ENCODE measurements at places on chromosomes 16 and 17. TPM values are rescaled to one million over a fixed set of nuclear protein-coding genes. Genes with fewer than 3 reads are reported as not detected.

Gene RNF222
- not detected for total RNA-seq

DNA sequence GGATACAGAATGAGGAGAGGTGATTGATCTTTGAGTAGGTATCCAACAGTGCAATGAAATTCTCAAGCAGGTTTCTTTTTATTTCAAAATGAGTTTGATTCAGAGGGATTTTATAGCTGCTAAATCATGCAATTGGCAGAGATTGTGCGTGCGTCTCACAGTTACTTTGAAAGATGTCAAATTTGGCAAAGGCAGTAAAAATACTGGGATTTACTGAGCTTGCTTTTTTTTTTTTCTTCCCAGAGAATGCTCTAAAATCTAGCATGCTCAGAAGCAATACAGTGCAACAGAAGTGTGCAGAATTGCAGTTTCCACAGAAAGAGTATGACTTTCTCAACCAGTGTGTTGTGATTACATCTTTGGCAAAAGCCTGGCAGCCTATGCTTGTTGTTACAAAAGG, 410.7 kb upstream of the GOT2 start:
- no peak for DNase-seq
- no peaks in the 10 kb centered on the region for H3K27me3 ChIP-seq
- H3K4me3 ChIP-seq, result no peak overlapping the region
- no peaks in the 10 kb centered on the region for H3K4me1 ChIP-seq
- H3K36me3 ChIP-seq, result no peaks in the 10 kb centered on the region

Gene KRTAP2-3
- total RNA-seq, result not detected

Gene SLC46A1
- 20.2 TPM for total RNA-seq

- H3K4me3 ChIP-seq, result no peak overlapping the region
- H3K4me1 ChIP-seq, result no peaks in the 10 kb centered on the region
- no peaks in the 10 kb centered on the region for H3K27me3 ChIP-seq
- no peaks in the 10 kb centered on the region for H3K36me3 ChIP-seq
Observed at GRCh38 chr16:48833461-48833860, 223.5 kb upstream of the N4BP1 start.

Gene LITAFD
- total RNA-seq, result not detected

DNA sequence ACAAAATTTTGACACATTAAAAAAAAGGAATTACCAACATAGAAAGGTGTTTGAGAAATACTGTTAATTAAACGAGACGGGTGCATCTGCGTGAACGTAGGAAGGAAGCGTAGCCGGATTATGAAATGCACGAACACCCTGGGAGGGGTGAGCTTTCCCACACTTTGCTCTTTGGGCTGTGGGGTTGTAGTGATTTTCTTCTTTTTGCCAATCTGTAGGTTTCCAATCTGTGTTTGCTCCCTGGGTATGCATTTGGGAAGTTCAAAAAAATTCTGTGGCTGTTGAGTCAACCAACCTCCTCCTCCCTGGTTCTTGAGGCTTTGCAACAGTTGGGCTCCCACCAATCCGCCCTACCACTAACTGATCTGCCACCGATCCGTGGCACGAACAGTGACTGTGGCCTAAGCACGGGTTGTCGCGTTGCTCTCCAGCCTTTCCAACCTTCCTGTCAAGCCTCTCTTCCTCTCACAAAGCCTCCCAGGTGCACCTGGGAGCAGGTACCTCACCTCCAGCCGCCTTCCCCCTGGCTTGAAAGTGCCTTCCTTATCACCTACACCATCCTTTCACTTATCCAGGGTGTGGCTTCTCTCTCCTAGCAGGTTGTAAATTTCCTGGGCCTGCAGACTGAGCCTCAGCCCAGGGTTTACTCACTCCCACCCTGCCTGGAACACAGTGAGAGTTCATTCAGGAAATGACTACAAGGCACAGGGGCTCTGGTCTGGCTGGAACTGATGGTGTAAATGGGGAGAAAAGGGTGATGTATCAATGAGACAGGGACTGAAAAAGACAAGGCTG, 16.6 kb downstream of the RTN4RL1 start:
- no peak overlapping the region for H3K27ac ChIP-seq
- H3K27me3 ChIP-seq, result no peaks in the 10 kb centered on the region
- H3K4me1 ChIP-seq, result peaks cover 10% of the 10 kb centered on the region
- no peak overlapping the region for H3K4me3 ChIP-seq
- no peak for DNase-seq

Gene MGAT5B
- 0.52 TPM for total RNA-seq

GRCh38 chr16:82302042-82302727, 132.2 kb upstream of the MPHOSPH6 start:
- H3K27ac ChIP-seq, result no peak overlapping the region
- peaks cover 3% of the 10 kb centered on the region for H3K4me1 ChIP-seq
- H3K36me3 ChIP-seq, result no peaks in the 10 kb centered on the region
- H3K4me3 ChIP-seq, result no peak overlapping the region
- no peak for DNase-seq

GRCh38 chr17:33178681-33179080, 114.4 kb downstream of the ASIC2 start:
- no peak for DNase-seq
- H3K27me3 ChIP-seq, result no peaks in the 10 kb centered on the region
- no peaks in the 10 kb centered on the region for H3K4me1 ChIP-seq
- no peak overlapping the region for H3K4me3 ChIP-seq
- H3K27ac ChIP-seq, result no peak overlapping the region

GRCh38 chr17:40850293-40850972, 16.6 kb downstream of the KRT12 start:
- no peaks in the 10 kb centered on the region for H3K4me1 ChIP-seq
- DNase-seq, result no peak
- H3K27ac ChIP-seq, result no peak overlapping the region
- no peak overlapping the region for H3K4me3 ChIP-seq

DNA sequence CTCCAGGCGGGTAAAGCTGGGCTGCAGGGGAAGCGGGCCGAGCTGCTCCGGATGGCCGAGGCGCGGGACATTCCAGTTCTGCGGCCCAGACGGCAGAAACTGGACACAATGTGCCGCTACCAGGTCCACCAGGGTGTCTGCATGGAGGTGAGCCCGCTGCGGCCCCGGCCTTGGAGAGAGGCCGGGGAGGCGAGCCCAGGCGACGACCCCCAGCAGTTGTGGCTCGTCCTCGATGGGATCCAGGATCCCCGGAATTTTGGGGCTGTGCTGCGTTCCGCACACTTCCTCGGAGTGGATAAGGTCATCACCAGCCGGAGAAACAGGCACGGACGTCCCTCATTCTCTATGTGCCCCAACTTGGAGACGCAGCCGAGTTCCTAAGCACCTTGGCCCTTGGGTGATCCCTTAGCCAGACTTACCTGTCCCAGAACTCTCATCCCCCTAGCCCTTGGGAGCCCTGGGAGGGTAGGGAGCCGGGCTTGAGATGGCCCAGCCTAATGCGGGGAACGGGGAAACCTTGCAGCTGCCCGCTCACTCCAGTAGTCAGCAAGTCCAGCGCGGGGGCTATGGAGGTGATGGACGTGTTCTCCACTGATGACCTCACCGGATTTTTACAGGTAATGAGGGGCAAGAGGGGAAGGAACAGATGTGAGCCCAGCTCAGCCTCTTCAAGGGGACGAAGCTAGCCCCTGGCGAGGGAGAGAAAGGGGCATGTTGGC, 806 bp downstream of the MRM1 start:
- no peaks in the 10 kb centered on the region for H3K36me3 ChIP-seq
- H3K27ac ChIP-seq, result peak overlapping the region; percentile 77
- peaks cover 23% of the 10 kb centered on the region for H3K4me1 ChIP-seq

DNA sequence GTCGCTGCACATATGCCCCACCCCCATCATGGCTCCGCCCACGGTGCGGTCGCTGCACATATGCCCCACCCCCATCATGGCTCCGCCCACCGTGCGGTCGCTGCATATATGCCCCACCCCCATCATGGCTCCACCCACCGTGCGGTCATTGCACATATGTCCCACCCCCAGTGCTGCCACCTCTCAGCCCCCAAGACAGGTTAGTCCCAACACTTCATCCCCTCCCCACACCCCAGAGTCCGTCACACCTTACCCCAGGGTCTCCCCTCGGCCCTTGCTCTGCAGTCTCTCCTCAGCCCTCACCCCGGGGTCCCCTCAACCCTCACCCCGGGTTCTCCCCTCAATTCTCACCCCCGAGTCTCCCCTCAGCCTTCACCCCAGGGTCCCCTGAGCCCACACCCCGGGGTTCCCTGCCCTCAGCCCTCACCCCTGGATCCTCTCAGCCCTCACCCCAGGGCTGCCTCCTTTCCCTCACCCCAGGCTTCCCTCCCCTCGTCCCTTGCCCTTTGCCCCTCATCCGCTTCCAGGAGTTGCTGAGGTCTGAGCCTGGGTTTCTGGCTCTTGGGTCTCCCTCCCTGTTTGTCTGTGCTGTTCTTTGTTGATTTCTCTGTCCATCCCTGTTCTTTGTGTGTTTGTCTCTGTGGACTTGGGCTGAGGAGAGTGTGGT, 25.6 kb downstream of the TPSG1 start:
- H3K4me3 ChIP-seq, result no peak overlapping the region
- H3K36me3 ChIP-seq, result no peaks in the 10 kb centered on the region
- DNase-seq, result no peak
- H3K27me3 ChIP-seq, result no peaks in the 10 kb centered on the region
- H3K4me1 ChIP-seq, result peaks cover 5% of the 10 kb centered on the region

GRCh38 chr17:58272367-58273280, 8.1 kb downstream of the MPO start:
- H3K27ac ChIP-seq, result no peak overlapping the region
- H3K36me3 ChIP-seq, result no peaks in the 10 kb centered on the region
- H3K4me3 ChIP-seq, result no peak overlapping the region
- DNase-seq, result no peak
- H3K27me3 ChIP-seq, result no peaks in the 10 kb centered on the region
- H3K4me1 ChIP-seq, result no peaks in the 10 kb centered on the region

Gene NPIPA8
- 0.54 TPM for total RNA-seq

DNA sequence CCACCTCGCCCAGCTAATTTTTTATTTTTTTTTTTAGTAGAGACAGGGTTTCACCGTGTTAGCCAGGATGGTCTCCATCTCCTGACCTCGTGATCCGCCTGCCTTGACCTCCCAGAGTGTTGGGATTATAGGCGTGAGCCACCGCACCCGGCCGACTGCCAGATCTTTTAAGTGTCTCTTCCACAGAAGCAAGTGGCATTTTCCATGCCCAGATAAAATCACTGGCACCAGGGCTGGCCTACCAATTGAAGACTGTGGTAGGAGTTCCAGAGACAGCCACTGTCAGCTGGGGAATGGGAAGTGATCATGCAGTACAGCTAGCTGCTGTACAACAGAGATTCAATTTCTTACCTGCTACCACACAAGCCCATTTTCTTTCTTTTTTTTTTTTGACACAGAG, 17.9 kb downstream of the CNP start:
- no peak overlapping the region for H3K27ac ChIP-seq
- no peak for DNase-seq
- H3K36me3 ChIP-seq, result peaks cover 100% of the 10 kb centered on the region
- no peak overlapping the region for H3K4me3 ChIP-seq
- H3K27me3 ChIP-seq, result no peaks in the 10 kb centered on the region
- H3K4me1 ChIP-seq, result no peaks in the 10 kb centered on the region

GRCh38 chr16:5446623-5447240, 349.1 kb upstream of the EEF2KMT start:
- no peak overlapping the region for H3K27ac ChIP-seq
- no peak for DNase-seq
- no peaks in the 10 kb centered on the region for H3K4me1 ChIP-seq
- H3K4me3 ChIP-seq, result no peak overlapping the region
- H3K27me3 ChIP-seq, result no peaks in the 10 kb centered on the region

DNA sequence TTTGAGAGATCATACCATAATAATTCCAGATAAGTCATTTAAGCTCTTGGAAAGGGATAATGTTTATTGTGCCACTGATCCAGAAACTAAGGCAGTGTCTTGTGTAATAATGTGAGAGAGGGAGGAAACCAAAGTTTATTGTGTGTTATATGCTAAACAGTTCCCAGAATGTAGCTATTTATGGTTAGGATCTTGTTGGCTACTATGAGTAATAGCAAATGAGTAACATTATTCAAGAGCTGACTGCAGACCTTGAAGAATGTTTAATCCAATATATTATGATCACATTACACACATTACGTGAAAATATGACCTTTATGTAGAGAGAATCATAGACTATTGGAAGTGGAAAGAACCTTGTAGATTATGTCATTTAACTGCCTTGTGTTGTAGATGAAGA, 139.5 kb downstream of the BCAS3 start:
- no peaks in the 10 kb centered on the region for H3K27me3 ChIP-seq
- no peak overlapping the region for H3K27ac ChIP-seq
- no peak for DNase-seq
- no peak overlapping the region for H3K4me3 ChIP-seq
- H3K36me3 ChIP-seq, result no peaks in the 10 kb centered on the region
- no peaks in the 10 kb centered on the region for H3K4me1 ChIP-seq

- H3K27ac ChIP-seq, result no peak overlapping the region
- H3K4me3 ChIP-seq, result no peak overlapping the region
- peaks cover 17% of the 10 kb centered on the region for H3K4me1 ChIP-seq
Observed at GRCh38 chr16:49756775-49757558, 98.9 kb downstream of the ZNF423 start.

DNA sequence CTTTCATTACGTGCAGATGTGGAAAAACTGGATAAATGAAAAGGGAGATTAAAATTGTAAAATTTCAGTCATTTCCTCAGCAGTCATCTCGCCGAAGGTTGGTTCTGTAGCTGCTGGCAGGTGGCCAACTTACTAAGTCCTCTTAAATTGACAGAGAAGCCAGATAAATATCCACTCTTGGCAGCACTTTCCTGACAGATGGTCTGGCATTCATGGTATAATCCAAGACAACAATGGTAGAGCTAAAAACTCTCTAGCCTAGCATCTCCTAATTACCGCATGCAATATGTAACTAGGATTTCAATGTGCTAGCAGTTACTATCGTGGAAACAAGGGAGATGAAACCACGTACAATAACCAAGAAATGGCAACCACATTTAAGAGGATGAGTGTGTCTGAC, 306.3 kb downstream of the CNTNAP4 start:
- H3K4me3 ChIP-seq, result no peak overlapping the region
- no peaks in the 10 kb centered on the region for H3K4me1 ChIP-seq
- H3K27me3 ChIP-seq, result no peaks in the 10 kb centered on the region

Data from upper lobe of left lung (tissue), 6 donors.